ENCODE measurements at places on chromosomes 12 and 14.

DNA sequence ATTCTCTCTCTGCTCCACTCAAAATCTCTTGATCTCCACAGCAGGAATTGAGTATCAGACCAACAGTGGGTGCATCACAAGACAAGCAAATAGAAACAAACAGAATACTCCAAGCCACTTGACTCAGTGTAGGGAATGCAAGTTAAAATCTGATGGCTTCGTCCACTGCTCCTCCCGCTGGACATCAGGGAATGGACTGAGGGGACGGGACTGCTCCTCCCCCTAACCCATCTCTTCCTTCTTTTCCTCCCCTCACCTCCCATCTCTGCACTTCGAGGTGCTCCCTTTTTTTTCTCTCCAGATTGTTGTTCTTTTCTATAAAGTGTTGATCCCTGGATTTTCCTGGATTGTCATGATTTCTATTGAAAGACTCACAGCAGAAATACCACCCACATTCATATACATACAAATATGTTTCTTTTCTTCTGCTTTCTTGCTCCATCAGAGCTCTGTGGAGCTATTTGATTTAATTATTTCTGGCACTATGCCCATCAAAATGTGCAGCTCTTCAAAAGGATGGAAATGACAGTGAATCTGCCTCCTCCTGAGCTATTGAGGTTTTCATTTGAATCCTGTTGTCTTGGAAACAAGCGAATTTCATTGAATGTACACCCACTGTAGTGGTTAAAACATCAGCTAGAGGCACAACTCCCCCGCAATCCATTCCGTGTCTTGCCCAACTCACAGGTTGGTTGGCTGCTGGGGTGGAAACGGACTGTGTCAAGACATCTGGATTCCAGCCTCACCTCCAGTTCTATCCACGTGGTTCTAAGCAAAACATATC lies 199.7 kb downstream of the SPTSSA start:
- no peak for DNase-seq

DNA sequence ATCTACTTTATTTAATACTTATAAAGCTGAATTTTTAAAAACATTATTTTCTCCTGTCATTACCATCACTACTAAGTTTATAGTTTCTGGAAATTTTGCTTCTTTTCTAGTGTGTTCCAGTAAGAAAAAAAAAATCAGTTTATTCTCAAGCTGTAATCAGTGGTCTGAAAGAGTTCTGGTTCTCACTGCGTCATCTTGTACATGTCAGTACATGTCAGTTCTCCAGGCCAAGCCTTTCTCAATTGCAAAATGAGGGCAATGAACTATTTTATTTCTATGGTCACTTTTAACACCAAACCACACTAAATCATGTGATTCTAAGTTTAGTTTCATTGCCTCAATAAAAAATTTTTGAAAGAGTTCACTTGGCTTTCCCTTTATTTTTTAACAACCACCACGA lies 468.9 kb upstream of the LRFN5 start:
- DNase-seq, result no peak

DNA sequence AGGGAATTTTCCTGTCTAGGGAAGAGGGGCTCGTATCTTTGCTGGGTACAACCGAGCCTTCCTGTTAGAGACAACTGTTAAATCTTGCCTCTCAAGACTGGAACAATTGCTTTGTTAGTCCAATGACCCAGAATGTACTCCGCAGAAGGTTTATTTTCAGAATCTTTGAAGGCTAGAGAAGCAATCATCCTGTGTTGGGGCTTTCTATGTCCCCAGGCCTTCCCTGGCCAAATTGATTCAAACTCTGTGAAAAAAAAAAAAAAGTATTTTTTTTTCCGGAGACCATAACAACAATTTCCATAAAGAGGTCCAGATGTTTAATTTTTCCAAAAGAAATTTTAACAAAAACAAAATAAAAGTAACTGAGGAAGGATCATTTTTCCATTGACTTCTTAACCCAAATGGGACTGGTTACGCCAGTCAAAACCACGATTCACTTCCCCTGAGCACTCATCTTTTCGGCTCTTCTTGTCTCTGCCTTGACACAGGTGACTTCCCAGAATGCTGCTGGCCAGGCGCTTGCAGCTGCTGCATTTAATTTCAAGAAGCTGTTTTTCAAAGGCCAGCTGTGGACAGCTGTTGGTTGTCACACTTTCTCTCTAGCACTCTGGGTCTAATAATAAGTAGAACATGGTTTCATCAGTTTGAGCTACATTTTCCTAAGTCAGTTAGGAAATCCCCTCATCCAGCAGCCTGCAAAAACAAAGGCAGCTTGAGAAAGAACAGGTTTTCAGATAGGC lies 81.6 kb upstream of the MANSC4 start:
- DNase-seq, result no peak

DNA sequence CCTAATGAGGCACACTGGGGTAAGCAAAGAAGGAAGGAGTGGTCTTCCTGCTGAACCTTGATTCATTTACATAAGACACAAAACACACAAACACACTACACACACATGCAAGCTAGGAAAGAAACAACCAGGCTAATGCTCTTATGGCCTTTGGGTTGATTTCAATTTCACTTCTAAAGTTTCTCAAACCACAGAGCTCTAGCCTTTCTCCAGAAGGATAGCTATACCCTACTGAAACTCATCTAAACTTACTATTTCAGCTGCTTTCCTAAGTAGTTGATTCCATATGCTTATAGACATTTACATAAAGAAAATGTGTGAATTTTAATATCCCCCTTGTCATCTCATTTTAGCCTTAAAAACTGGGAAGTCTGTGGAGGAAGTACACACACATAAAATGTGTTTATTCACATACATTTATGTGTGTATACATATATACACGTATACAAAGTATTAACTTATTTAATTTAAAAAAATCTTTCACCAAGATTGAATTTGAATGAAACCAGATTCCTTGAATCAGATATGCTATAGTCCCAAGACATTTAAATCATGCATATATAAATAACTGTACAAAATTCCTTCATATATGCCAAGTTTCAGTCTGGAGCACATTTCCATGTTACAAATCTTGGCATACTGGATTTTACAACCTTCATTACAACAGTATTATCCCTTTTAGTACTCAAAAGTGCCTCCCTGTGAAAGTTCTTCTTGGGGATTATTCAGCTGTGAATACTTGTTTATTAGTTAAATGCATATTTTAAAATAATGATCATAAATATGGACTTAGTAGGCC lies 231.8 kb upstream of the NPAS3 start:
- no peak for DNase-seq

DNA sequence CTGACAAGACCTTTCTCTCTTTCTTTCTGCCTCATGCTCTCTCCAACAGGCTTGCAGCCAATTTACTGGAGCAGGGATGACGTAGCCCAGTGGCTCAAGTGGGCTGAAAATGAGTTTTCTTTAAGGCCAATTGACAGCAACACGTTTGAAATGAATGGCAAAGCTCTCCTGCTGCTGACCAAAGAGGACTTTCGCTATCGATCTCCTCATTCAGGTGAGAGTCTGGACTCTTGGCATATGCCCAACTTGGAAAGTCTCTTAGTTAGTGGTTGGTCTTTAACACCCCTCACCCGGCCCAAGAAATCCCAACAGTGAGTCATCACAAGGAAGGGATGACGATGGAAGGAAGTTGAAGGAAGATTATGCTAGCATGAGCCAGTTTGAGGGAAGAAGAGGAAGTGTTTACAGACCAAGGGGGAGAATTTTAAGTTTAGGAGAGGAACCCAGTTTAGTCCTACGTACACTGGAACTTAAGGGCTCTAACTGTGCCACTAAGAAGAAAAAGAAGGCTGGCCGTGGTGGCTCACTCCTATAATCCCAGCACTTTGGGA lies 189.7 kb downstream of the ETV6 start:
- no peak for DNase-seq

DNA sequence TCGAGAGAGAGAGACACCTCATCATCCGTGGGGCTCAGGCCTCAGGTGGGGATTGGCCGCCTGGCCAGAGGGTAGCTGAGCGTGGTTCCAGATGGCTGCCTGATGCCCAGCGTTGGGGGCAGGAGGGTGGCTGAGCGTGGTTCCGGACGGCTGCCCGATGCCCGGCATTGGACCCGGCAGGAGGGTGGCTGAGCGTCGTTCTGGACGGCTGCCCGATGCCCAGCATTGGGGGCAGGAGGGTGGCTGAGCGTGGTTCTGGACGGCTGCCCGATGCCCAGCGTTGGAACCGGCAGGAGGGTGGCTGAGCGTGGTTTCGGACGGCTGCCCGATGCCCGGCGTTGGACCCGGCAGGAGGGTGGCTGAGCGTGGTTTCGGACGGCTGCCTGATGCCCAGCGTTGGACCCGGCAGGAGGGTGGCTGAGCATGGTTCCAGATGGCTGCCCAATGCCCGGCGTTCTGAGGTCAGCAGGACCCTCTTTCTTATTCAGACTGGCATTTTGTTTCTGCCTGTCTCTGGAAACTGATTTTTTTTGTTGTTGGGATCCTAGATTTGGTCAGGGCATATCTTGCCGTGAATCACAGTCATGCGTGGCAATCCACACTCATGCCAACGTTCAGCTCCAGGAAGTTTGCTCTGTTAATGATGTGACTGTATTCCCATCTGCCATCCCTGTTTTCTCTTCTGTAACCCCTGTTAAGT lies 40.7 kb downstream of the GALNT9 start:
- DNase-seq, result no peak

DNA sequence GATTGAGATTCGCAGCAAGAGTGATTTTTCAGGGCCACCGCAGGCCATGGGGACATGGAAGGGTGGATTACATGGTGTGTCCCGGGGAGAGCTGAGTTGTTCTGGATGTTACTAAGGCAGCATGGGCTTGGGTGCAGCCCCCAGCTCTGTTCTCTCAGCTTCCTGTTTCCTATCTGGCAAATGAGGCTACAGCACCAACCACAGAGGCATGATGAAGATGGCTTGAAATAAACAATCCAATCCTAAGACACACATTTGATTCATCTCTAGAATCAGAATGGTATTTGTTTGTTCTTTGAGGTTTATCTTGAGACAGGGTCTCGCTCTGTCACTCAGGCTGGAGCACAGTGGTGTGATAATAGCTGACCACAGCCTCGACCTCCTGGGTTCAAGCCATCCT lies 21.6 kb downstream of the GLTP start:
- no peak for DNase-seq

DNA sequence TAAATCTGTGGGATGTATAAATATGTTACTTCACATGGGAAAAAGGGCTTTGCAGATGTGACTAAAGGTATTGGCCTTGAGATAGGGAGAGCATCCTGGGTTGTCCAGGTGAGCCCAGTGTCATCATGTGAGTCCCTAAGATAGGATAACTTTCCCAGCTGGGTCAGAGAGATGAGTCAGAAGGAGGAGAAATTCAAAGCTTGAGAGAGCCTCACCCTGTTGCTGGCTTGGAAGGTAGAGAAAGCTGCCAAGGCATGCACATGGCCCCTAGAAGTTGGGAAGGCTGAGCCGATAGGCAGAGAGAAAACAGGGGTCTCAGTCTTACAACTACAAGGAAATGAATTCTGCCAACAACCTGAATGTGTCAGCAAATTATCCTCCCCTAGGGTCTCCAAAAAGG lies 213.0 kb downstream of the ADGRD1 start:
- DNase-seq, result no peak

- DNase-seq, result no peak
Observed at GRCh38 chr12:22529281-22530060, 14.9 kb downstream of the C2CD5 start.

- no peak for DNase-seq
Observed at GRCh38 chr12:28258998-28259397, 68.7 kb downstream of the CCDC91 start.

DNA sequence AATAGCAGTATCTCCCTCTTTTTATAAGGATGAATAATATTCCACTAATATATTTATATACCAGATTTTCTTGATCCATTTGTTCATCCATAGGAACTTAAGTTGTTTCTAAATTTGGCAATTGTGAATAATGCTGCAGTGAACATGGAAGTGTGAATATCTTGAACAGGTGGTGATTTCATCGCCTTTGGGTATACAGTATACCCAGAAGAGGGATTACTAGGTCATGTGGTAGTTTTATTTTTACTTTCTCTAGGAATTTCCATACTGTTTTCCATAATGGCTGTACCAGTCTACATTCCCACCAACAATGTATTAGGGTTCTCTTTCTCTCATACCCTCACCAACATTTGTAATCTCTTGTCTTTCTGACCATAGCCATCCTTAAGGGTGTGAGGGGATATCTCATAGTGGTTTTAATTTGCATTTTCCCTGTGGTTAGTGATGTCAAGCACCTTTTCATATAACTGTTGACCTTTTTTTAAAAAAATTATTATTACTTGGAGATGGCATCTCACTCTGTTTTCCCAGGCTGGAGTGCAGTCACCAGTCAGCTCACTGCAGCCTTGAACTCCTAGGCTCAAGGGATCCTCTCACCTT lies 20.5 kb downstream of the PPHLN1 start:
- no peak for DNase-seq

- DNase-seq, result no peak
Observed at GRCh38 chr12:62525271-62525670, 58.6 kb downstream of the MON2 start.

DNA sequence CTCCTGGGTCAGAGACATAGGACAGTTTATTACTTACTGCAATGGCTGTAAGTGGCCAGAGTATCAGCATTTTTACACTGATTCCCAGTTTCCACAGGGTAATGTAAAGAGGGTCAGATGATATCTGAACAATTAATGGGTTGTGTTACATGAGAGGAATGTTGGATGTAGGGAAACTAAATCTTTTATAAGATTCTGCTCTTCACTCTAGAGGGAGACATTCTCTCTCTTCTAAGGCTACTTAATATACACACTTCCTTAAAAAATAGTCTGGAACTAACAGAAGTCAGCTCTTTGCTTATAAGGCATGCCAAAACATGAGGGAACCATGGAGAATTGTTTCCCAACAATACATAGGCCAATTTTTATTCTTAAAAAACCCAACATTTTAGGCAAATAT lies 389.8 kb downstream of the ETNK1 start:
- DNase-seq, result no peak

DNA sequence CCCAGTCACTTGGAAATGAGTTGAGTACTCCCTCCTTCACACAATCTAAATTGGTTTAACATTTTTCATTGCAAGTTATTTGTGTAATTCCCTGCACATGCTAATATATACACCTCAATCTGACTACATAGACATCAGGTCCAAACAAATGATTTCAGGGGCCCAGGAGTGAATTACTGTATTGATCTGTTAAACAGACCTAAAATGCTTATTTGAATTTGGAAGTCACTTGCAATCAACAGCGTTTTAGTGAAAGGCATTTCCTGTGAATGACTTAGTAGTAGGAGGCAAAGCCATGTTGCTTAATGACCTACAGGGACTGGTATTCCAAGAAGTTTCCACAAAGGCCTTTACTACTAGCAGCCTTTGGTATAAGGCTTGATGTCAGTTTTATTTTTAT lies 22.6 kb upstream of the SLC15A5 start:
- DNase-seq, result no peak
